ENCODE measurements at places on chromosomes 2 and 18. TPM values are rescaled to one million over a fixed set of nuclear protein-coding genes. Genes with fewer than 3 reads are reported as not detected.

Gene ALPP
- 12.1 TPM for total RNA-seq

Gene ZNF892
- 0.91 TPM for total RNA-seq

Gene EGR4
- total RNA-seq = 0.33 TPM

Gene NPAS2
- total RNA-seq = 78.4 TPM

Gene DPP4
- total RNA-seq = 1.1 TPM

Gene LIMS4
- 0.85 TPM for total RNA-seq

Gene RAB27B
- 11.1 TPM for total RNA-seq

Gene SERPINB10
- not detected for total RNA-seq

Gene GALR1
- total RNA-seq = not detected

Gene KCNG2
- 0.07 TPM for total RNA-seq

Gene RUFY4
- 0.09 TPM for total RNA-seq

Gene LNPK
- 14.3 TPM for total RNA-seq

Gene STON1
- 0.39 TPM for total RNA-seq

Gene TBR1
- 0.07 TPM for total RNA-seq

Gene CGREF1
- 6.9 TPM for total RNA-seq

Gene MC4R
- total RNA-seq = not detected

Gene DBI
- 415 TPM for total RNA-seq

Gene LAMA3
- total RNA-seq = 52.1 TPM

Gene PLEKHH2
- total RNA-seq = 1.5 TPM

Gene CKAP2L
- total RNA-seq = 12.3 TPM

Gene MAP2
- 1.9 TPM for total RNA-seq

Gene C2orf92
- total RNA-seq = 1.00 TPM

Gene UGT1A4
- total RNA-seq = 0.07 TPM
